ENCODE measurements at places on chromosomes 7 and 10.

- DNase-seq = no peak
These were observed 5.4 kb downstream of the PSD start for GRCh38 chr10:102413053-102413705.

DNA sequence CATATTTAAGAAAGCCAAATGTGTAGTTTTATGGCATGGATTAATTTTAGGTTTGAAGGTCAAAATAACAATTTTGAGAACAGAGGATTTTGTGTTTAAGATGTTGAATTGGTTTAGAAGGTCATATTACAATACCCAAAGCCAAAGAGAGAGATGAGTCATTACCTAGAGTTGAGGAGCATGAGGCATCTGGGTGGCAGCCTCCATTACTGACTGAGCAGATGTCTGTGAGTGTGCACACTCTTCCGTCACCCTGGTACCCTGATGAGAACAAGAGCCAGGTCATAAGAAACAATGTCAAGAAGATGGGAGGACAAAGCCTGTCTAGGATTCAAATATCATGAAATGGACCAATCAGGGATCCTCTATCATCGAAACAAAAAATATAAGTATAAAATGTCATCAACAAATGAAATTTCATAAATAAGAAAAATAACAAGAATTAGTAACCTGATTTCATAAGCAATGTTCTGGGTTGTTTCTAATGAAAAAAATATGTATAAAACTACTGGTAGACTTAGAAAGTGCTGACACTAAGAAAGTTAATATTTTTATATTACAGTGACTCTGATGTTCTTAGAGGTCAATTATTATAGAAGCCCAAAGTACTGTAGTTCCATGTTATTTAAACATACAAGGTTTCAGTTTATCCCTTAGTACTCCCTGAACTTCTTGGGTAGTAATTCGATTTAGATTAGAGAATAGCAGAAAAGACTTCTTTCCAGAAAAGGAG, 20.0 kb downstream of the CUBN start:
- peak; percentile 35 for DNase-seq

DNA sequence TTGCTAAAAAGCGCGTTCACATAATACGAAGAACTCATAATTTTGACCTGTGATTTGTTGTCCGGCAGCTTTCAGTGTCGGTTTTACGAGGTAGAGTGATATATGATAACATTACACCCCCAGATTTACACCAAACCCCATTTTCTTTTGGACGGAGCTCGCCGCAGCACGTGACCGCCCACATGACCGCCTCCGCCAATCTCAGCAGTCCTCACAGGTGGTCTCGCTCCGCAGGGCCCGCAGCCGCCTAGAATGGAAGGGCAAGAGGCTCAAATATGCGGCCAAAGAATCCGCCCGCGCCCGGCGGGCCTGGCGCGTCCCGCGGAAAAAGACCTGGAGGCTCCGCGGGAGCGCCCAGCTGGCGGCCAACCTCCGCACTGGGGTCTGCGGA, at the start of gene HOXA7:
Gene HOXA7, minus strand, starts transcription at position 168 of the 391 bp plus-strand sequence. Its CDS starts 130 bp downstream, at position 38.
- DNase-seq = peak; percentile 90

- DNase-seq = no peak
These were observed 10.7 kb downstream of the GDF2 start for GRCh38 chr10:47332946-47333345.

DNA sequence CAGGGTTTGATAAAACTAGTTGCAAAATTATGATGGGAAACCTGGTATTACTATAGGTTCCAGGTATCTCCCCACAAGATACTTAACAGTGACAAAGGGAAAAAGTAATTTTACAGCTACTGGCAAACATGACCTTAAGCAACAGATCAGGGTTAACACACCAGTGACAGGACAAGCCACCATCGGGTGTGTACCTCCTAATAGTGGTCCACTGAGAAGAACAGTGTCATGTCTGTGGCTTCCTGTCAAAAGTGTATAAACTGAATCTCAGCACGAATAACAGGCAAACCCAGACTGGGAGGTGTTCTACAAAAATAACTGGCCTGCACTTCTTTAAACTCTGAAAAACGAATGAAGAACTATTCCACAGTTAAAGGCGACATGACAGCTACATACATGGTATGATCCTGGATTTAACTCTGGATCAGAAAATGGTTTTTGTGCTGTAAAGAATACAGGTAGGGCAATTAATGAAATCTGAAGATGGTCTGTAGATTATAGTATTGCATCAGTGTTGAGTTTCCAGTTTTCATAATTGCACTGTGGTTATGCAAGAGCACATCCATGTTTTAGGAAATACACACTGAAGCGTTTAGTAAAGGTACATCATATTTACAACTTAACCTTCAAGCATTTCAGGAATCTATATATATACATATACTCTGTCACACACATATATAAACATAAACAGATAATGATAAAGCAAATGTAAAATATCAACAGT, 32.0 kb upstream of the ARMS2 start:
- no peak for DNase-seq

- no peak for DNase-seq
These were observed 30.7 kb upstream of the HPSE2 start for GRCh38 chr10:99266383-99266782.

DNA sequence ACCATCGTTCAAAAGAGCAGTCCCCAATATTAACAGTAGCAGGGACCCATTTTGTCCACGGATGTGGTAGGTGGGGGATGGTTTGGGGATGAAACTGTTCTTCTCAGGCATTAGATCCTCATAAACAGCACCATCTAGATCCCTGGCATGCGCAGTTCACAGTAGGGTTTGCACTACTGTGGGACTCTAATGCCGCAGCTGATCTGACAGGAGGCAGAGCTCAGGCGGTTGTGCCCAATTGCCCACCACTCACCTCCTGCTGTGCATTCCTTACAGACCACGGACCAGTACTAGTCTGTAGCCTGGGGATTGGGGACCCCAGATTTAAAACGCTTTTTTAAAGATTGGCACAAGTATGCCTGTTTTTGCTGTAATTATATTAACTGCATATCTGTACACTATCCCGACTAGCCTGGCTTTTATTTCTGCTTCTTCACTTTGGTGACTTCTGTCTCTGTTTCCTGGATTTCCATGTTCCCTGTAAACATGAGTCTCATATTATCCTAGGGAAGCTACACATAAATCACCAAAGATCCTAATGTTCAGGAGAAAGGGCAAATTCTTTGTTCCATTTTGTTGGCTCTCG, 163.3 kb upstream of the AKR1E2 start:
- DNase-seq = no peak

GRCh38 chr7:124630395-124630794, 135.2 kb downstream of the GPR37 start:
- no peak for DNase-seq

- no peak for DNase-seq
These were observed 18.2 kb downstream of the GPR141 start for GRCh38 chr7:37701769-37702168.

- DNase-seq = peak; percentile 30
These were observed 69.2 kb downstream of the SEMA3E start for GRCh38 chr7:83579740-83580139.

- no peak for DNase-seq
These were observed 234.7 kb downstream of the SKAP2 start for GRCh38 chr7:26629696-26630095.

Measured in dermis blood vessel endothelial cell (primary cell).